ENCODE measurements at places on chromosomes 2 and 18.

- peak; percentile 11 for DNase-seq
Measured at GRCh38 chr2:7052404-7052803, 135.2 kb downstream of the RNF144A start.

DNA sequence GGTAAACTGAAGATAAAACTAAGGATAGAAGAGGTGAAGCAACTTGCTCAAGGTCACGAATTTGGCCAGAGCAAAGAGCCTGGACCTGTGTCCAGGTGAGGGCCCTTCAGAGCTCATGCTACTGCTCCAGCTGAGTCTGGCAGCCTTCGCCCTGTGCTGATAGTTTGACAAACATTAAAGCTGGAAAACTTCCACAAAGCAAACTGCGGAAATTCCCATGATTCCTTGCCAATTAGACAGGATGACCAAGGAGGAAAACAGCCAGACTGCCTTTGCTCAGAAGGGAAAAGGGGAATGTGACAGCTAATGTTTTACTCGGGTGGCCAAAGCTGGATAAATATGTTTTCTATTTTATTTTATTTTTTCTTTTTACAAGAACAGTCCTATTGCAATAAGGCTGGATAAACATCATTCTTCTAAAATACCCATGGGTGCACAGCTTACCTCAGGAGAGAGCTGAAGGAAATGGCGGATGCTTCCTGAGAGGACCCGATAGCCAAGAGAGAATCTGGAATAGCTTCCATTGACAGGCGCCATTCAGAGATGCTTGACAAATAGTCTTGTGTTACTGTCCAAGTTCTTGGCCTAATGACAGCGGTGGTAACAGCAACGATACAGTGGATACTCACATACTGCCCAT lies 5.3 kb upstream of the CTAGE1 start:
- DNase-seq = no peak

- DNase-seq = no peak
Measured at GRCh38 chr2:82780050-82780449, 1679.0 kb downstream of the SUCLG1 start.

DNA sequence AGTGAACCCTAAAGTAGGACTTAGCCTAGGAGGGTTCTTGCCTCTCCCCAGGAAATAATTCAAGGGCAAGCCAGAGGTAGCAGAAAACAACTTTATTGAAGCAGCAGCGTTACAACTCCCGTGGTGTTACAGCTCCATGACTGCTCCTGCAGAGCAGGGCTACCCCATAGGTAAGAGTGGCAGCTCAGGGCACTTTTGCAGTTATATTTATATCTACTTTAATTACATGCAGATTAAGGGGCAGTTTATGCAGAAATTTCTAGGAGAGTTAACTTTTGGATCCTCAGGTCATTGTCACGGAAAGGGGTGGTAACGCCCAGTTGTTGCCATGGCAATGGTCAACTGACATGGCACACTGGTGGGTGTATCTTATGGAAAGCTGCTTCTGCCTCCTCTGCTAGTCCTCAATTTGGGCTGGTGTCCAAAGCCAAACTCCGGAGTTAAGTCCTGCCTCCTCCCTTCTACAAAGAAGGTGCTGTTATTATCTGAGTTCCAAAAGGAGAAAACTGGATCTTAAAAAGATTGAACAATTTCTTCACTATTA lies 1413.0 kb downstream of the DSC3 start:
- DNase-seq = no peak

- no peak for DNase-seq
Measured at GRCh38 chr2:43190311-43191052, 35.9 kb downstream of the ZFP36L2 start.

- DNase-seq = no peak
Measured at GRCh38 chr2:151098841-151099240, 162.8 kb downstream of the RBM43 start.

GRCh38 chr2:16102358-16102975 lies 162.1 kb downstream of the MYCN start:
- DNase-seq = no peak

DNA sequence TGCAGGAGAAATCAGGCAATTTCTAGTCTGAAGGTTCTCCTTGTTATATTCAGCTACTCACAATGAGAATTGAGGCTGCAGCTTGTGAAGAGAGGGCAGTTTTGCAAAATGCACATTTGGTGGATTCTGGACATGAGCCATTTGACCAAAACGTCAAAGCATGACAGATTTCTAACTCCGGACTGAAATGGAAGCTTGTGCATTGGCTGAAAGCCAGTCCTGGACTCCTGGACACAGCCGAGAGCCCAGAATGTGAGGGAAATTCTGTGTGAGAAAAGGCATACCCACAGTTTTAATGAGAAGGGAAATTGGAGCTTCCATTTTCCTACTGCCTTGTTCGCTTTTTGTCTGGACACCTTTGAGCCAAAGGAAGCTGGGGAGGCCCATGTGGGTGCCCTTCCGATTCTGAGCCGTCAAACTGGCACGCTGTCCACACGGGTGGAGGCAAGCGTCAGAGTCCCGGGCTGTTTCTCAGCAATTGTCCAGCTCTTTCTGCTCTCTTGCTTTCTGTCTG lies 23.7 kb upstream of the ROCK2 start:
- DNase-seq = no peak

DNA sequence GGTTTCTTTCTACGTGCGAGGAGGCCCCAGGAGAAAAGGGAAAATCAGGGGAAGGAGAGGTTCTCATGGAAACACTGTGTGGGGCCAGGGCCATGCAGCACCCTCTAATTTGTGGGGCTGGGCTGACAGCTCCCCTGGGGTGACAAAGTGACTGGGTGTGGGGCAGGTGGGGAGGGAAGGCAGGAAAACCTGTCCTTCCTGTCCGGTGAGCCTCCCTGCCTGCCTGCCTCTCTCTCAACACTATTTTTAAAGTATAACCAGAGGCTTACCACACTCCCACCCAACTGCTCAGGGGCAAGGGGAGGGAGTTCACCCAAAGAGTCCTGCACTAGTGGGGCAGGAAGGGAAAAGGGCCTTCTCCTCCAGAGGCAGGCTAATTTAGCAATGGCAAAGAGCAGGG lies 10.5 kb upstream of the EPAS1 start:
- no peak for DNase-seq

DNA sequence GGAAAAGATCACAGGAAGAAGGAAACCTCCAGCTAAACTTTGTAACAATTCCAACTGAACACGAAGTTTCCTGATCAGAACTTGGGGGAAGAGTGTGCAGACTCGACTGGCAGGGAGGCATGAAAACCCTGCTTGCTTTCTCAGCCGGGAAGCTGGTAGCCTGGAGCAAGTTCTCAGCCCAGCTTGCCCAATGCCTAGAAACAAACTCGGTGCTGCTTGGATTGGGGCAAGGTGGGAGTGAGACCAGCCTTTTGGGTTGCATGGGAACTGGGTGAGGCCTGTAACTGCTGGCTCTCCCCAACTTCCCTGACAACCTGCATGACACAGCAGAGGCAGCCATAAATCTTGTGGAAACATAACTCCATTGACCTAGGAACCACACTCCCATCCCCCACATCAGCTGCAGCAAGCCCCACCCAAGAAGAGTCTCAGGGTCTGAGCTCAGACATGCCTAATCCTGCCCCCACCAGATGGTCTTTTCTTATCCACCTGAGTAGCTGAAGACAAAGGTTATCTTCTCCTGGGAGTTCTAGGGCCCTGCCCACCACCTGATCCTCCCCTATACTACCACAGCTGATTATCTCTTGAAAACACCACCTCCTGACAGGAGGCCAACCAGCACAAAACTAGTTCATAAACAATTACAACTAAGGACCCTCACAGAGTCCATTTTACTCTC lies 1859.7 kb upstream of the CELF4 start:
- no peak for DNase-seq

GRCh38 chr18:77448046-77448445 lies 198.4 kb downstream of the GALR1 start:
- no peak for DNase-seq

DNA sequence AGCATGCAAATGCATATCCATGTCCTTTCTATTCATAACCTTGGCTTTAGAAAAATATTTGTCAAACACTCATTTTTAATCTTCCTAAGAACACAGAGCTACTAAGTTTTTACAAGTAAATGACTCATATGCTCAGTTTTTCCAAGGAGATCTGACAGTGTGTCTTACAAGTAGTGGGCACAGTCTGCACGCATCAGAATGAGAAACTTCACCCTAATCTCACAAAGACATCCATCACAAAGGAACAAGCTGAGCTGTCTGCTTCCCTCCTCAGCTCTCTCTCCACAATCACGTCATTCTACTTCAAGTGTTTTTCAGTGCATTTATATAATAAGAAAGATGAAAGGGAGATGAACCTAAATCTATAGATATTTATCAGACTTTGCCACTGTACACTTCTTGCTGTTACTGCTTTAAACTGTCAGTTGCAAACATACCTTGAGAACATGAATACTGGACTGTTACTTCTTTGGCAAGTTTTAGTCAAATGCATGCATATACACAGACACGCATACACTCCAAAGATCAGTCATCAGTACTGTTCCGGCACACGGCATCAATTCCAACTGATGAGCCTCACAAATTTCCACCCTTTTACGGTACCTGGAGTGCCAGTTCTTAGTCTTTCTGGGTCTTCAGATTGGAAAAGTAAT lies 75.7 kb downstream of the RBMS1 start:
- DNase-seq = no peak

DNA sequence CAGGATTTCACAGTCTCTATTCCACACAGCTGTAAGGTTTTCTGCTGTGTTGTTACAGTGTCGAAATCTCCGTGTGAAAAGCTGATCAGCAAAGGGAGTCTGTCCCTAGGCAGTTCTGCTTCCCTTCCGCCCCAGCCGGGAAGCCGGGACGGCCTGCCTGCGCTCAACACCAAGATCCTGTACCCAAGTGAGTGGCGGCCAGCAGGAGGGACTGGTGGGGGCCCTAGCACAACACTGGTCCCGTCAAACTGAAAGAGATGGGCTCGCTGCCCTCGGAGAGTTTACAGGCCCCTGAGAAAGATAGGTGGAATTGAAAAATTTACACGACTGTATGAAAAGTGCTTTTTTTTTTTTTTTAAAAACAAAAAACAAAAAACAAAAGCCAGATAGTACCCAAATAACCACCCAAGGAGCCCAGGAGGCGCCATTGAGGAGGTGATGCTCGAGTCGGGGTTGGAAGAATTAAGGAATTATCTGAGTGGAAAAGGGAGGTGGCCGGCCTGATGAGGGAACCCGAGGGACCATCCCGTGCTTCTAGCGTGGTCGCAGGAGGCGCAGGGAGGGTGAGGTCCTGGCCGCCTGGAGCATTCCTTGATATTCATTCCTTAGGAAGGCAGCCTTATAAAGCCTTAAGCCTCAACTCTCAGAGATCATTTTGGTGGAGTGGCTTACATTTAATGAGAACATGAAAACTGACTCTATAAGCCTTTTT lies 96.7 kb downstream of the DGKD start:
- no peak for DNase-seq

GRCh38 chr2:112230371-112230770 lies 24.5 kb downstream of the ZC3H8 start:
- no peak for DNase-seq

- DNase-seq = peak; percentile 32
Measured at GRCh38 chr2:55133467-55134315, 83.4 kb upstream of the RTN4 start.

DNA sequence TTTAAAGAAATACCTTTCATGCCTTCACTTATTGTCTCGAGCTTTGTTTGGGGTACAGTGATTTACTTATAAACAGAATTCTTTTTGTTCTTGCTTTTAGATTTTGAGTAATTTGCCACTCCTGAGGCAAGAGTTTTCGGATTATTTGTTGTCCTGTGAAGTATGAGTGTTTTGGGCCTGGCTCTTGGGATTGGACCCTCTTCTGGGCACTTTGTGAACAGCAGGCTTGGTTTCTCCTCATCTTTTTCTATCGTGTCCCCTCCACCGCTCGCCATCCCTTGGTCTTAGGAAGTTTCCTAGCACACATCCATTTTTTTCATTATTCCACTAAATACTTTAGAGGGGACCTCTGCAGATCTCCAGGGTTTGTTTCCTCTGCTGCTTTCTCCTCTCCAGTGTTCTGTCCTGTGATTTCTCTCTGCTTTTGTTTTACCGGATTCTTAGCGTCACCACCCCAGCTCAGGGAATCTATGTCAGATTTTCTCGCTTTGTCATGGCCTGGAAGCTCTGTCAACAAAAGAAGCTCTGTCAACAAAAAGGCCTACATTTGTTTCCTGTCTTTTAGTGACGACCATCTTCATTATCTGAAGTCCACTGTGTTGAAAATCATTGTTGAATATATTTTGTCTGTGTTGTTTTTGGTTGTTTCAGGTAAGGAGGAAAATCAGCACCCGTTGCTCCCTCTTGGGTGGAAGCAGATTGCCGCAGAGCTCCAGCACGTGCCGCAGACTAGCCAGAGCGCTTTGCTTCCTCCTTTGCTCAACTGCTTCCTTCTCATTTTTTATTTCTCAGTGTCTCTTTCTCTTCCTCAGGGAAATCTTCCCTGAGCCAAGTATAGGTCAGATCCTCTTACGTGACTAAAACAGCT lies 27.8 kb downstream of the ANKRD62 start:
- no peak for DNase-seq

DNA sequence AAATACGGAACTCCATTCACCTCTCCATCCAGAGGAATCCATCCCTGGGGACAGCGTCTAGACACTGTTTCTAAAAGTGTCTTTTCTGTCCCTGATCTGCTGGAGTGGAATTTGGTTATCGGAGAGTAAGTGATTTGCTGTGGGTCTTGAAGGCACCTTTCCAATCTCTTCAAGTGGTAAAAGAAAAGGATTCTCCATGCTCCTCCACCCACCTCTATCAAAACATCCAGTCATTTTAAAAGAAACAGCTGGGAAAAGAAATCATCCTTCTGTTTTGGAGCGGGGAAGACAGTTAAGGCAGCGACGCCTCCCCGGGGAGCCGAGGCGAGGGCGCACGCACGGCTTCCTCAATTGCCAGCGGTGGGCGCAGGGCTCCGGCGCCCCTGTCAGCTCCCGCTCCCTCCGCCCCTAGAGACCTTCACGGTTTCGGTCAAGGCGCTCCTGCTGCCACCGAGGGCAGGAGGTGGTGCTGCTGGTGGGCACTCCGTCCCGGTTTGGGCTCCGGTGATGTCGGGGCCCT lies 547 bp downstream of the SLC35F5 start:
- DNase-seq = no peak

- no peak for DNase-seq
Measured at GRCh38 chr2:206962966-206963365, 23.6 kb downstream of the CPO start.

DNA sequence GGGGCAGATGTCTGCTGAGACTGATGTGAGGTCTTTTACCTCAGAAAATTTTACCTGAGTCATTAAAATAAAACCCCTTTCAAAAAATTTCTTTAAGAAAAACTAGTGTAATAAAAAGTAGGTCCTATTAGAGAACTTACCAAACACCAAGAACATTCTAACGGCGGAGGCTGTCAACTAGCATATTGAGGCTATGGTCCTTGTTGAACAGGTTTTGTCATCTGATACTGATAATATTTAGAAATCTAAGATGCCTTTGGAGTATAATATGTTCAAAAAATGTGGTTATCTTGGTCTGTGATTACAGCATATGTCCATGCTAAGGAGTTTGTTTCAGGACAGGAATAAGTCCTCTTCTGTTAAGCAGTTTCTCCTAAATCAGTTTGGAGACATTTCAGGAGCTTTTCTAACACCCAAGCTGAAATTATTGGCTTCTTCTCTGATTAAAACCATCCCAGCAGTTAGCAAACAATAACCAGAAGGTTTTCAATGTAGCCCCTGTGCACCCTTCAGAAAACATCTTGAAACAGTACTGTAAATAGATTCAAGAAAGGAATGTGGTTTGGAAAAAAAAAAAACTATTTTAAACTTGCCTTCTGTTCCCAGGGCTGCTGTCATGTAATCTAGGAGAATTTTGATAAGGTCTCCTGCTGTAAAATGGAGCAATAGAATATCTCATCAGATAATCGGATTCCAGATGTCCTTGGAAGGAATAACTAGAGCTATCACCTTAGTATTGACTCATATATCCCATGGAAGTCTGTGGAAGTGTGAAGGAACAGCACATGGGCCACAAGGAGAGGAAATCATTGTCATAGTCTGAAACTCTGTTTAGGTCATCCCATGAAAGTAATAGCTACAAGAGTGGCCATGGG lies 58.7 kb upstream of the B3GNT2 start:
- no peak for DNase-seq
